NT2/D1 (cell line): ENCODE measurements at places on chromosomes 2 and 18.

GRCh38 chr2:234950730-234951663, 820 bp upstream of the SH3BP4 start:
- DNase-seq = no peak

DNA sequence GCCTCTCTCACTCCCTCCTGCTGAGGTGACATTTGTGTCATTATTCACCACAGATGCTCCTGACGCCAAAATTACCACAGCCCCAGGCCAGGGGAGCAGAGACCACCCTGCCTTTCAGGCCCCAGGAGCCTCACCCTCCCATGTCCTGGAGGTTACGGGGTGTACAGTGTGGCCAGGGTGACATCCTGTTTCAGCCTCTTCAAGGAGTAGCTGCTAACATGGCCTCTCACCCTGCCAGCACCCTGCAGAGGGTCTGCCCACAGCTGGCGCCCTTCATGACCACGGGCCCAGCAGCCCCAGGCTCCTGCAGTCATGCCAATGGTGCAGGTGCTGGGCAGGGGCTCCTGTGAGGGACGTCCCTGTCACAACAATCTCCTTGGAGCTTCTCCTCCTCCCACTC, 92.6 kb downstream of the SMIM21 start:
- no peak for DNase-seq

GRCh38 chr2:74379851-74380789, at the start of gene DCTN1:
DCTN1 (minus strand) TSS chr2:74380311; CDS start chr2:74380037, 274 bp downstream.
- peak; percentile 35 for DNase-seq

- DNase-seq = no peak
Measured at GRCh38 chr2:224111576-224111975, 72.5 kb upstream of the SERPINE2 start.

DNA sequence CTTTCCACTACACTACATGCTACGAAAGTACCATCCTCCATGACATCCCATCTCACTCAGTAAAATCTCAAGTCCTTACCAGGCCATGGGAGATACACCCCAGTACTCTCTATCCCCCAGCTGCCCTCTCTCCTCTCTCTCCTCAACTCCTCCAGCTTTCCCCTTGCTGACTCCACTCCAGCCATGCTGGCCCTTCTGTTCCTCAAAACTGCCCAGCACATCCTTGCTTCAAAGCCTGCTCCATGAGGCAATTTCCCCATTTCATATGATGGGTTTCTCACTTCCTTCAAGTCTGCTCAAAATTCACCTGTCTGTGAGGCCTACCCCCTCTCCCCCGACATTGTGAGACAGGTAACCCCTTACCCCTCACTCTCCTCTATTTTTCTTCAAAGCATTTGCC, 8.6 kb downstream of the CHN1 start:
- no peak for DNase-seq

- no peak for DNase-seq
Measured at GRCh38 chr2:215760557-215760956, 252.8 kb downstream of the MREG start.

GRCh38 chr2:179596018-179596417, 265.4 kb downstream of the ZNF385B start:
- DNase-seq = no peak
